ENCODE measurements at places on chromosomes 11 and 22. TPM values are rescaled to one million over a fixed set of nuclear protein-coding genes. Genes with fewer than 3 reads are reported as not detected.

DNA sequence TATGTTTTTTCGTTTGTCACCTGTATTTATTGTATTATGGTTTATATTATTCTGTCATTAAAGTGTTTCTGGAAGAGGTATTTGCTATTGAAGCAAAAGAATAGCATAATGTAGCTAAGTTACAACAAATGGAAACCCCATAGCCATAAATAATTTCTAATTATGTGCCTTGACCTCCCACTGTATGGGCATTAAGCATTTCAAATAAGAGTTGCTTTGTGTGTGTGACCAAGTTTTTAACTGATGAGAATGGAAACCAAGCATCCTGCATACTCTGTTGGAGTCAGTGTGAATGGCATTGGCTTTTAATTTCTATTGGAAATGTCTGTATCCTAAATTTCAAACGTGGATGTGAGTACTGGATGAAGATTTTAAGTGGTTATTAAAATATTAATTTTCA, 61.9 kb upstream of the MYO18B start:
- no peak for DNase-seq

DNA sequence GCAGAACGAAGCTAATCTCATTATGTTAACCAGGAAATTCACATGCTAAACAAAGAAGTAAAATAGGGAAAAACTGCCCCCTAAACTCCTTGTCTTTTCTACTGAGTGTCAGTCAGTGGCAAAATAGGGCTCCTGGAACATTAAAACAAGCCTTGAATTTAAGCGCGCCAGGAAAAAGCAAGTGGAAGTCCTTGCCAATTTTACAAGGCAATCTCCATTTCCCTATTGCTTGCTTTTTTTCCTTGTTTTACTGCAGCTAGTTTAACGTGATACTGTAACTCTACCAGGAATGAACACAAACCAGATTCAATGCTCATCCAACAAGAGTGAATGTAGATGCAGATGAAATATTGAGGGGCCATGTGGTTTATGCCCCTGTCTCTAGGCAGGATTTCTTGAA, 28.1 kb upstream of the KIRREL3 start:
- no peak for DNase-seq

Gene OR5AP2
- total RNA-seq: not detected

GRCh38 chr11:11552529-11553087, 69.2 kb downstream of the GALNT18 start:
- no peak for DNase-seq

DNA sequence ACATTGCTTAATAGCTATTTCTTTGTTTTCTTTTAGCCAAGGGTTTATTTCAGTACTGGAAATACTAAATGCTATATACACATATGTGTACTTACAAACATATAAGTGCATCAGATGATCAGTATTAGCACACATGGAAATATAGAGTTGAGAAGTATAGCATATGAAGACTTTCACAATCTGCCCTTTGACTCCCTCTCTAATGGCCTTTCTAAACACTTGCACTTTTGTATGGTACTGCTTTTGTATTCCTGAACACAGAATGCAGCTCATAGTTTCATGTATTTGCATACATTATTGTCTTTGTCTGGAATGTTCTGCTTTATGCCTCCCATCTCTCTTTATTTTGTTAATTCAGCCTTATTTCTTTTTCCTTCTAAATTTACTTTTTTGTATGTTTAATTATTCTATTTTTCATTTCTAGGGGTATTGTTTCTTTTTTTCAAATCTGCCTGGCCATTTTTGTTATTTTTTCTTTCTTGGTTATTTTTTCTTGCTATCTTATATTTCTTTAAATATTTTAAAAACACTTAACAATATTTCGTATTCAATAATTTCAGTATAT, 28.8 kb downstream of the ACER3 start:
- no peak for DNase-seq

Gene FAT3
- not detected for total RNA-seq

GRCh38 chr11:66845876-66846212, 2.6 kb downstream of the RCE1 start:
- no peak for DNase-seq

Gene SLC6A5
- total RNA-seq: not detected

- DNase-seq: no peak
Observed at GRCh38 chr11:130070846-130071200, 1.1 kb downstream of the APLP2 start.
